ENCODE measurements at places on chromosomes 7 and 10.

DNA sequence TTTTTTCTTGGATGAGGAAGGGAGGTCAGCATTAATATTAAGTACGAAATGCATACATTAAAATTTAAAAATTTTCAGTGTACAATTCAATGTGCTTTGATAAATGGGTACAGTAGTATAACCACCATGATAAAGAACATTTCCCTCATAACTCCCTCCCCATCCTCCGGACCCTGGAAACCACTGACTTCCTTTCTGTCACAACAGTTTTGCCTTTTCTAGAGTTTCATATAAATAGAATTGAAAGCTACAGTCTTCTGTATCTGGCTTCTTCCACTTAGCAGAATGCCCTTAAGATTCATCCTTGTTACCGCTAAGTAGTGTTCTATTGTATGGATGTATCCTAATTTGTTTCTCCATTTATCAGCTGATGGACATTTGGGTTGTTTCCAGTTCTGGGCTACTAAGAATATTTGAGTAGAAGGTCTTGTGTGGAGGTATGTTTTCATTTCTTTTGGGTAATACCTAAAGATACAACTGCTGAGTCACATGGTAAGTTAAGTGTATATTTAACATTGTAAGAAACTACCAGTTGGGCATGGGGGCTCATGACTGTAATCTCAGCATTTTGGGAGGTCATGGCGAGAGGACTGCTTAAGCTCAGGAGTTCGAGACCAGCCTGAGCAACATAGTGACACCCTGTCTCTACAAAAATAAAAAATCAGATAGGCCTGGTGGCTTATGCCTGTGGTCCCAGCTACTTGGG, 30.8 kb downstream of the ABI1 start:
- no peak overlapping the region for H3K27ac ChIP-seq
- no peaks in the 10 kb centered on the region for H3K27me3 ChIP-seq
- H3K4me1 ChIP-seq = peaks cover 7% of the 10 kb centered on the region

GRCh38 chr10:118732245-118733165, 22.3 kb downstream of the CACUL1 start:
- H3K4me1 ChIP-seq = peaks cover 58% of the 10 kb centered on the region
- H3K36me3 ChIP-seq = no peaks in the 10 kb centered on the region
- no peak overlapping the region for H3K27ac ChIP-seq
- H3K27me3 ChIP-seq = no peaks in the 10 kb centered on the region

DNA sequence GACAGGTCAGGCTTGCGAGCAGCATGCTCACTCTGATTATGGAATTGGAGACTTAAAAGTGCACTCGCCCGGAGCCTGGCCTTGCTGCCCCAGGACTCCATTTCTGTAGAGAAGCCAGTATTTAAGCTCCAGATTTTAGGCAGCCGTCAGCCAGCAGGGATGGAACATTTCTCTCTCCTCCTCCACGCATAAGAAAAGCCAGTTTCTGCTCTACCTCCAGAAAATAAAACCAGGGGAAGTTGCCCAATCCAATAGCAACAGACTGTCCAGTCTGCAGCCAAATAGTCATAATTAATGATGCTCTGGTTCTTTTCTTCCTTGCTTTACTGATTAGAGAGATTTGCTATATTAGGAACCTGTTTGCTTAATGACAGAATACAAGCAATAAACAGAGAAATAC, 203.2 kb downstream of the GFRA1 start:
- no peaks in the 10 kb centered on the region for H3K36me3 ChIP-seq
- no peak for DNase-seq
- no peak overlapping the region for H3K4me3 ChIP-seq
- no peaks in the 10 kb centered on the region for H3K4me1 ChIP-seq
- H3K27me3 ChIP-seq = no peaks in the 10 kb centered on the region

DNA sequence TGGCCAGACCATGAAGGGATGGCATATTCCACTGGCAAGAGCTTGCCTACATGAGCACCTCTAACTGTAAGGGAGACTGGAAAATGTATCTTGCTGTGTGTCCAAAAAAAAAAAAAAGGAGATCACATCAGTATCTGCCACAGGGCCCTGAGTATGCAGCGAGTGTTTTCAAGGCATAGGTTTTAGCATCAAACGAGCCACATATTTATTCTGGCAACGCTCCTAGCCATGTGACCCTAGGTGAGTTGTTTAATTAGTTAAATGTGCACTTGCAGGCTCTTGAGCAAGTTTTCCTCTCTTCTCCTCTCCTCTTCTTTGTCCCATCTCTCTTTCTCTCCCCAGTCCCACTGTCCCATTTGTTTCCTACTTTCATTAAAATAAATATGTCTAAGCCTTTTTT, 428.7 kb upstream of the AKR1E2 start:
- H3K27me3 ChIP-seq = no peaks in the 10 kb centered on the region
- H3K4me1 ChIP-seq = no peaks in the 10 kb centered on the region
- no peak for DNase-seq
- H3K36me3 ChIP-seq = no peaks in the 10 kb centered on the region
- no peak overlapping the region for H3K4me3 ChIP-seq
- no peak overlapping the region for H3K27ac ChIP-seq

- no peak overlapping the region for H3K27ac ChIP-seq
- H3K4me3 ChIP-seq = no peak overlapping the region
- DNase-seq = no peak
- no peaks in the 10 kb centered on the region for H3K27me3 ChIP-seq
Observed at GRCh38 chr10:70970830-70971229, 82.5 kb upstream of the PCBD1 start.

- H3K27me3 ChIP-seq = peaks cover 5% of the 10 kb centered on the region
- no peak for DNase-seq
- H3K27ac ChIP-seq = no peak overlapping the region
- no peak overlapping the region for H3K4me3 ChIP-seq
- H3K36me3 ChIP-seq = no peaks in the 10 kb centered on the region
- no peaks in the 10 kb centered on the region for H3K4me1 ChIP-seq
Observed at GRCh38 chr7:24498439-24498838, 74.8 kb upstream of the PALS2 start.

DNA sequence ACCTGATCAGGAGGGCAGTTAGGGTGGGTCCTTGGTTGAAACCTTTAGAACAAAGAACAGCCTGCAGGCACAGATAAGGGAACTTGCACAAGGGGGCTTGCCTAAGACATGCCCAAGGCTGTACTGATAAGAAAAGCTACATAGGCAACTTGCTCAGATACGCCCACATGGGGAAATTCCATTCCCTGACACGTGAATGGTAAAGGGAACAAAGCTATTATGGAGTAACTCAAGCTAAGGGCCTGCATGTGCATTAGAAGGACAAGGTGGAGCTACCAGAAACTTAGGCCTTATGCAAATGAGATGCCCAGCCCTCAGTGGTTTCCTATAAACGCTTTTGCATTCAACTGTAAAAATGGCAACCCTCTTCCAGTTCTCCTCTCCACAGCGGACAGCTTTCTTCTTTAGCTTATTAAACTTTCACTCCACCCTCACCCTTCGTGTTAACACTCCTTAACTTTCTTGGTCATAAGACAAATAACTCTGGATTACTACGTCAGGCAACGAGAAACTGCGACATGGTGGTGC, 1192.1 kb upstream of the CELF2 start:
- H3K27me3 ChIP-seq = no peaks in the 10 kb centered on the region
- H3K27ac ChIP-seq = no peak overlapping the region
- DNase-seq = no peak
- H3K4me1 ChIP-seq = no peaks in the 10 kb centered on the region
- no peaks in the 10 kb centered on the region for H3K36me3 ChIP-seq

GRCh38 chr7:25569765-25570164, 341.5 kb upstream of the NPVF start:
- H3K36me3 ChIP-seq = no peaks in the 10 kb centered on the region
- H3K27me3 ChIP-seq = no peaks in the 10 kb centered on the region
- DNase-seq = no peak
- H3K4me3 ChIP-seq = no peak overlapping the region
- no peak overlapping the region for H3K27ac ChIP-seq

Data from heart left ventricle (tissue), 16 donors.